NCI-H82 (cell line): ENCODE measurements at places on chromosomes 5 and 9.

DNA sequence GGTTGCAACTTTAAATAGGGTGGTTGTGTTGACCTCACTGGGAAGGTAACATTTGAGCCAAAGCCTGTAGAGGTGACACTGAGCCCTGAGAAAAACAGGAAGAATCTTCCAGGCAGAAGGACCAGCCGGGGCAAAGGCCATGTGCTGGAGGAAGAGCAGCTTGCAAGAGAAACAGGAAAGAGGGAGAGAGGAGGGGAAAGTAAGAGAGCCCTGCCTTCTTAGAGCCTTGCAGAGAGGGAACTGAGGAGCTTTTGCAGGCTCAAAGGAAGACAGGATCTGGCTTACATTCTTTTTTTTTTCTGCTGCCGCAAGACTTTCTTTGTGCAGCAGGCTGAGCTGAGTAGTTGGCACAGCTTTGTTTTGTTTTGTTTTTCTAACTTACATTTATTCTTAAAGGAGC is 17.4 kb downstream of the C9orf153 start:
- DNase-seq, result no peak

- no peak for DNase-seq
Observed at GRCh38 chr5:52864371-52864770, 76.7 kb downstream of the ITGA1 start.

GRCh38 chr5:72673623-72674022 is 142.8 kb upstream of the TNPO1 start:
- DNase-seq, result no peak

DNA sequence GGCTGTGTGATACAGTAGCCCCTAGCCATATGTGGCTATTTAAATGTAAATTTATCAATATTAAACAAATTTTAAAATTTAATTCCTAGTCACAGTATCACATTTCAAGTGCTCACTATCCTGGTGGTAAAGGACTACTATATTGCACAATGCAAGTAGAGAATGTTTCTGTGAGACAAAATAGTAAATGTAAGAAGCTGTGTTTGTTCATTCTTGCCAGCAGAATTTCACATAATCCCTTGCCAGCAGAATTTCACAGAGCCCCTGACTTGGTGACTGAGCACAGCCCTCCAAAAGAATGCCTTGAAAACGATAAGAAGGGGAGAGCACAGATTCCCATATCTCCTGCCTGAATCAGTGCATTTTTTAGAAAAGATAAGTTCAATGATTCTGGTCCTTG is 75.9 kb upstream of the SELENOP start:
- no peak for DNase-seq

- DNase-seq, result no peak
Observed at GRCh38 chr5:3740546-3741373, 145.1 kb downstream of the IRX1 start.
